ENCODE measurements at places on chromosomes 7 and 10.
A peak's percentile ranks its signal among the peaks of the same experiment; 100 is the strongest.

DNA sequence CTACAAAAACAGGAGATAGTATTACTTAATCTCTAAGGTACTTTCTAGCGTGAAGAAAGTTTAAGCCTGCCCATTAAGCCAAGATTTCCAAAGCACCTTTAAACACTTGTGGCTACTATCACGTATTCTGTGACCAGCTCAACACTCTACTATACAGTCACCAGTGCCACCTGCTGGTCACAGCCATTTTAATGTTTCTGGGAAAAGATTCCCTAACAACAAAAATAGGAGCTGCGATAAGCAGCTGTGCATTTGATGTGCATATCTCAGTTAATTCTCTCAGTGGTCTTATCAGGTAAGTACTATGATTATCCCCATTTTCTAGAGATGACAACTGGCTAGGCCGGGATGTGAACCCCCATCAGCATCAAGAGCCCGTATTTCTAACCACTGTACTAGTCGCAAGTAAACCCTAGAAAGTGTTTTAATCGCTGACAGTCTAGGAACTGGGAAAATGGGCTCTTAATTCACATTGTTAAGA is 860 bp downstream of the SEC31B start:
- DNase-seq, result peak; percentile 64

DNA sequence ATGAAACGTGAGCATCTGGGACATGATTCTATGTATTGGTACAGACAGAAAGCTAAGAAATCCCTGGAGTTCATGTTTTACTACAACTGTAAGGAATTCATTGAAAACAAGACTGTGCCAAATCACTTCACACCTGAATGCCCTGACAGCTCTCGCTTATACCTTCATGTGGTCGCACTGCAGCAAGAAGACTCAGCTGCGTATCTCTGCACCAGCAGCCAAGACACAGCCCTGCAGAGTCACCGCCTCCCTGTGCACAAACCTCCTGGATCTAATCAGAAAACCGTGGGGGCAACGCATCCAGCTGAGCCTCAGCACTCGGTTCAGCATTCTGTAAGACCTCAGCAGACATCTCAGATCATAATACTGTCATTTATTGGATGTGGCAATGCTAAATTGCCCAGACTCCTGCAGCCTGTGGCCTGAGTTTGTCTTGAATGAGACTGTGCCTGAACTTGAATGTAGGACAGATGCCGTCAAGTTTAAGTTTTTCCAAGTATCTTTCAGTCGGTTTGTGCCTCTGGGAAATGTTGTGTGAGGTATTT is 41.5 kb upstream of the PRSS58 start:
- DNase-seq, result no peak

DNA sequence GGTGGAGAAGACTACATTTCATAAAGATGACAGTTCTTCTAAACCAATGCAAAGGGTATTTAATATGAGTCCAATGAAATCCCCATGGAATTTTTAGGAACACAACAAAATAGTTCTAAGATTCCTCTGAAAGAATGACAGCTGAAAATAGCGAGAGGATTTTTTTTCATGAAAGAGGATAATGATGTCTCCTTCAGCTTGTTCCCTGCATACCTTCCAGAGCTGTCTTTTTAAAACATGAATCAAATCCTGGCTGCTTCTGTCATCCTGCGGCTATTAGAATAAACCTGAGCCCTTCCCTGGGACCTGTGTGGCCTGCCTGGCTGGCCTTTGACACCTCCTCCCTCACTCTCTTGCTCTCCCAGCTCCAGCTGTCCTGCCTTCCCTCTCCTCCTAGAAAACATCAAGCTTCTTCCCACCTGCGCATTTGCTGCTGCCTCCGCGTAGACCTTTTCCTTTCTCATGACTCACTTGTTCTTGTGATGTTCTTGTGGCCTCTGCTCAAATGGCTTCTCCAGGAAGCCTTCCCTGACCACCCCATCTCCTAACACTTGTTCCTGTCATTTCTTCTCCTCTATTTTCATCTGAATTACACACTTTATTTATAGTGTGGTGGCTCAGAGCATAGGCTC is 57.4 kb downstream of the EEPD1 start:
- DNase-seq, result no peak

- DNase-seq, result no peak
Measured at GRCh38 chr10:90644165-90644564, 213.7 kb downstream of the HTR7 start.

- DNase-seq, result no peak
Measured at GRCh38 chr7:132576721-132577085, 433 bp upstream of the PLXNA4 start.

DNA sequence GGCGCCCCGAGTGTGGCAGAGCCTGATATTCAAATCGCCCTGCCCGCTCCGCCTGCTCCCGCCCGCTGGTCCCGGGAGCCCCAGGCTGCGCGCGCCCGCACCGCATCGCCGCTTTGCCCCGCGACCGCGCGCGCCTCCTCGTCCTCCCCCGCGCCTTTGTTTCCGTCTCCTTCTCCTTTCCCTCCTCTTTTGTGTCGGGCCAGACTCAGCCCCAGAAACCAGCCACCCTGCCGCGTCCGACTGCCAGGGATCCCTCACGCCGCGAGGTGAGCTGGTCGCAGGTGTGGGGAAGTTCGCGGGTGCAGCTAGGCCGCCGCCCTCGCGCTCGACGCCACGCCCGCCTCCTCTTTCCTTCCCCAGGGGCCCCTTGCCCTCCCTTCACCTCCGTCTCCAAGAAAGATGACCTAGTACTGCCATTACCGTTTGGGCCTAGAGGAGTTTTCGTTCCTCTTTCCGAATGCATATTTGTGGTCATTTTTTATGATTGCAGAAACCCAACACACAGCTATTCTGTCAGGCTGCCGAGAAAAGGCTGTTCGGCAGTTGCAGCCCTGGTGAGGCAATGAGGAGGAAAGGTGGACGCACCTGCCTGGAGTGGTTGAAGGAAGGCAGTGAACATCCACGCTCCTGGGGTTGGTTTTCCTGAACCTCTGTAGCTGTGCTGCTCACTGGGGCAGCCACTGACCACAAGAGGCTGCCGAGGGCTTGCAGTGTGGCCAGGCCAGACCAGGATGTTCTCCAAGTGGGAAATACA is 107.3 kb downstream of the SNX10 start:
- DNase-seq, result peak; percentile 95

DNA sequence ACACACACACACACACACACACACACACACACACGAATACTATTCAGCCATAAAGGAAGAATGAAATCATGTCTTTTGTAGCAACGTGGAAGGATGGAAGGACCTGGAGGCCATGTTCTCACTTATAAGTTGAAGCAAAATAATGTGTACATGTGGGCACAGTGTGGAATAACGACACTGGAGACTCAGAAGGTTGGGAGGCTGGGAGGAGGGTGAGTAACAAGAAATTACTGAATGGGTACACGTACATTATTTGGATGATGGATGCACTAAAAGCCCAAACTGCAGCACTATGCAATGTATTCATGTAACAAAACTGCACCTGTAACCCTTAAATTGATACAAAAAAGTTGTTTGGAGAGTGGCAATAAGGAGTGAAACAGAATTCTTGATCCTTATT is 32.1 kb downstream of the KMT2C start:
- no peak for DNase-seq

Measured in B cell (primary cell).